ENCODE measurements at places on chromosomes 5 and 9. TPM values are rescaled to one million over a fixed set of nuclear protein-coding genes. Genes with fewer than 3 reads are reported as not detected.

DIPK1B gene
- 177 TPM for total RNA-seq

PALM2AKAP2 gene
- under 0.01 TPM for total RNA-seq

PCDHA3 gene
- 0.18 TPM for total RNA-seq

FAM163B gene
- not detected for total RNA-seq

BTNL8 gene
- total RNA-seq, result not detected

NDUFB6 gene
- 41.7 TPM for total RNA-seq

DNA sequence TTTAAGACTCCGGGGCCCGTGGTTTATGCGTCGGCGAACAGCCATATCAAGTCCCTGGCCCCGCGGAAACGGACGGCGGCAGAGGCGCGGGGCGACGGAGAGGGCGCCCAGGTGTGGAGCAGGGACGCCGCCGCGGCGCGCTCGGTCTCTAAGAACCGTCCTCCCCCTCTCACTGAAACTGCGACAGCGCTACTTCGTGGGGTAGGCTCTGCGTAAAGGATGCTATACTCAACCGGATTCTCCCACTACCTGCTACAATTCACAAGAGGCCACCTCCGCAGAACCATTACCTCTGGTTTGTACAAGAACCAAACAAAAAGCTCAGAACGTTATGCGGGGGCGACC is 404 bp downstream of the MRNIP start:
- DNase-seq, result no peak

DNA sequence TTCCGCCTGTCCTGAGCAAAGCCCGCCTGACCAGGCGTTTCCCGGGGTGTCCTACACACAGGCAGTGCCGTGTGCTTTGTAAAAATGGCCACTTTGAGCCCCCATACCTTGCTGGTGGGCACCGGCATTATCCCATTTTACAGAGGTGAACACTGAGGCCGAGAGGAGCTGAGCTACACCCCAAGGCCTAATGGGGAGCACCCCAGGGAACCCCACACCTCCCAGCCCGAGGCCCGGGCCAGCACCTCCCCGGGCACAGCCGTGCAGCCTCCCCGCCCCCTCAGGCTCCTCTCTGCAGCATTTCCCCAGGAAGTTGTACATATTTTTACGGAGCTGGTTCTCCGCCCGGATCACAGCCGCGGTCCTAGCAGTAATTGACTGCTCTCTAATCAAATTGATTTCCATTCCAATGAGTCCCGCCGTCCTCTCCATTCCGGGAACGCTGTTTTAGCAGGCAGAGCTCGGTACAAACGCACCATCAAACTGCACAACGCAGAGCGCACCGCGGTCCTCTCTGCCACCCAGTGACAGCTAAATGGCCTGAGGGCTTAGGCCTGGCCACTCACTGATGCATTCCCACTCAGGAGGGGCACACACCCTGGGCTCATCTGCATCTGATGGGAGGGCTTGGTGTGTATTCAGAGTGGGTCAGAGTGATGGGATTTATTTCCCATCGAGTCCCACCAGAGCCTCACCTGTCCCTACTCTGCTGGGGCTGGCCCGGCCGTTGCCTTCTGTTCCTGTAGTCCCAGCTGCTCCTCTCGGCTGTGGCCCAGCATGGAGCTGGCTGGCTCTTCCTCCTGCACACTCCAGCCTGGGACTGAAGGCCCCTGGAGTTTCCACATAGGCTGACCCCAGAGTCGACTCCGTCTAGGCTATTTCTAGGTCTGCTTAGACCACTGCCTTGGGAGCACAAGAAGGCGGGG is 36.2 kb upstream of the UBAC1 start:
- no peak for DNase-seq

DNA sequence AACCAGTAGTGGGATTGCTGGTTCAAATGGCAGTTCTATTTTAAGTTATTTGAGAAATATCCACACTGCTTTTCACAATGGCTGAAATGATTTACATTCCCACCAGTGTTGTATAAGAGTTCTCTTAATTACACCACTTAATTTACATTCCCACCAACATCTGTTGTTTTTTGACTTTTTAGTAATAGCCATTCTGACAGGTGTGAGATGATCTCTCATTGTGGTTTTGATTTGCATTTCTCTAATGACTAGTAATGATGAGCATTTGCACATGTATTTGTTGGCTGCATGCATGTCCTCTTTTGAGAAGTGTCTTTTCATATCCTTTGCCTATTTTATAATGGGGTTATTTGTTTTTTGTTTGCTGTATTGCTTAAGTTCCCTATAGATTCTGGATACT is 688.3 kb downstream of the PRR16 start:
- no peak for DNase-seq

DNA sequence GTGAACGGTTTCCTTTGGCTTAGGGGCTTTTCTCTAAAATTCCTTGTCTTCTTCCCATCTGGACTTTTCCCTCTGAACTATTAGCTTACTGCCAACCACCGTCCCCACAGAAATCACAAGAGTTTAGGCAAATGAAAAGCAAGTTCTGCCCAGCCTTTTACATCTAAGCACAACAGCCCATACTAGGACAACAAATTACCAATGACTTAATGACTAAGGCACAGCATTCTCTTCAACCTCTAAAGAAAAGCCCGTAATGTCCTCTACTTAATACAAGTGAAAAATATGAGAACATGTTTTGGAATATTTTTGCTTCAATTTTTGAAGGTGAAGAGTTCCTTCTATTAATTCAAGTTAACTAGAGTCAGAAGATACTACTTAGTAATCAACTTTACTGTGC is 1.2 kb downstream of the ZBTB5 start:
- DNase-seq, result no peak

- no peak for DNase-seq
Measured at GRCh38 chr5:149795360-149795759, 65.2 kb downstream of the PPARGC1B start.

GRCh38 chr5:130402906-130403305 is 498.6 kb downstream of the CHSY3 start:
- DNase-seq, result no peak

- DNase-seq, result no peak
Measured at GRCh38 chr9:133702798-133703590, 35.2 kb downstream of the SARDH start.

- no peak for DNase-seq
Measured at GRCh38 chr9:130414910-130415746, 29.6 kb upstream of the ASS1 start.

DNA sequence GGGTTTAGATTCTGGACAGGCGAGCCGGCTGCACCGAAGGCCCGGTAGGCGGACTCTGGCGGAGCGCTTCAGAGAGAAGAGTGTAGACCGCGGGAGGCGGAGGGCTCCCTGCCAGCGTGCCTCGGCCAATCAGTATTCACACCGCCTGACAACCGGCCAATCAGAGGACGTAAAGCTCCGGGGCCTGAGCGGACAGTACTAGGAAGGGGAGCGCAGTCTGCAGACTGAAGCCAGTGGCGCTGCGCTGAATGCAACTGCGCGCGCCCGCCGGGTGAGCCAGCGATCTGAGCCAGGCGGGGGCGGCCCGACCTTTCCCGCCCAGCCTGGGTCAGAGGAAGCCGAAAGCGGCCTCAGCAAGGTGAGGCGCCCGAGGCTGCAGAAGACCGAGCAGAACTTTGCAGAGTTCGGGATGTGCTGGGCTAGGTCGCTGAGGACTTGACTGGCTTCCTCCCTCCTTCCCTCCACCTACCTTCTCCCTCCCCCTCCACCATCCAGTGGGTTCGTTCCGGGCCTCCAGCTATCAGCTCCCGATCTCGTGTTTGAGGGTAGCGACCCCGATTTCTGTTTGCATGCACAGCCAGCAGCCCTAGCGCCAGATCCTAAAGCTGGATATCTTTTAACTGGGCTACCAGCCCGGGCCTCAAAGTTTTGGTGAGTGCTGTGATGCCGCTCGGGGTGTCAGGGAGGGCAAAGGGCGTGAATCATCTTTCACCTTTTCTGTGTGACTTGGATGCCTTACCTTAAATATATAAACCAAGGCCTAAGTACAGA is at the start of gene DMRT2:
DMRT2 (plus strand) TSS at position 233 of the 771 bp plus-strand sequence. CDS start 1,257 bp downstream, outside the sequence.
- DNase-seq, result peak; percentile 10

DNA sequence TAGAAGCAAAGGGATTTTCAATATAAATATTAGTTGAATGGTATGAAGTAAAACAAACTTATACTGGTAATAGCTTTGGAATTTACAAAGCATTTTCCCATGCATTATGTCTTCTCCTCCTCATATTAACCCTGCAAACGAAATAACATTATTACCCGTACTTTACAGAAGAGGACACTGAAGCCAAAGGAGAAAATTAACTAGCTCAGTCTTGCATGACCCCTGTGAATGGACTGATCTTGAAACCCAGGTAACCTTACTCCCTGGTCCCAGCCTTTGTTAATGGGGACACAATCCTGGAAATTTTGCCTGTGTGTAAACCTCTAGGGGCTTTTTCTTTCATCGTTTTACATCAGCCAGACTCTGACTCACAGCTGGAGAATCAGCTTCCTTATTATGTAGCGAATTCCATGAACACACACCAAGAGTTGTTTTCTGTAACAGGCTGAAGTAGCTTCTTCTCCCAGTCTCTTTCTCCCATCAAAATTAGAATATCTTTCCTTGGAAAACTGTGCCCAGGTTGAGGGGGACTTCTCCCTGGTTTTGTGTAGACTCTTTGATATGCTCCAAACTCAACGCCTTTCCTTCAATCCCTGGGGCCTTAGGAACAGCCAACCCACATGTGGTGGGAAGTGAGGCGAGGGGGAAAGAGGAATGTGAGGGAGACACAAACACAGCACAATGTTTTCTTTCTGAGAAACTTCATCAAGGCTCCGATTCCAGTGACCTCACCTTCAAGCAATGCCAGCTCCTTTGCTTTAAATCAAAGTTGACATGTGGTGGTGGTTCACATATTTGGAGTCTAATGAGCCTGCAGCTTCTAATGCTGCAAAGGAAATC is 480.9 kb upstream of the PAPPA start:
- no peak for DNase-seq

GRCh38 chr9:125240649-125240999 is 519 bp downstream of the HSPA5 start:
- no peak for DNase-seq

- no peak for DNase-seq
Measured at GRCh38 chr5:41156739-41157138, 56.6 kb downstream of the C6 start.

DNA sequence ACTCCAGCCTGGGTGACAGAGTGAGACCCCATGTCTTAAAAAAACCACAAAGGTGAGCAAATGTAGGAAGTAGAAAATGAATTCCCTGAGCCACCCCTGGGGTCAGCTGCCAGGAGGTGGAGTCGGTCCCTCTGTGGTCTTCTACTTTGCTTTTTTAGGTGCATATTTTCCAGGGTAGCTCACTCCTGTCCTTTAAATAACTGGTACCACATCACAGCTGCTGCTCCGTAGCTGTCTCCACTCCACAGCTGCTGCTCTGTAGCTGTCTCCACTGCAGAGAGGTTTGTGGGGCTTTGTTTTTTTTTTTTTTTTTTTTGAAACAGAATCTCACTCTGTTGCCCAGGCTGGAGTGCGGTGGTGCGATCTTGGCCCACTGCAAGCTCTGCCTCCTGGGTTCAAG is 8.9 kb downstream of the WDR5 start:
- no peak for DNase-seq

DNA sequence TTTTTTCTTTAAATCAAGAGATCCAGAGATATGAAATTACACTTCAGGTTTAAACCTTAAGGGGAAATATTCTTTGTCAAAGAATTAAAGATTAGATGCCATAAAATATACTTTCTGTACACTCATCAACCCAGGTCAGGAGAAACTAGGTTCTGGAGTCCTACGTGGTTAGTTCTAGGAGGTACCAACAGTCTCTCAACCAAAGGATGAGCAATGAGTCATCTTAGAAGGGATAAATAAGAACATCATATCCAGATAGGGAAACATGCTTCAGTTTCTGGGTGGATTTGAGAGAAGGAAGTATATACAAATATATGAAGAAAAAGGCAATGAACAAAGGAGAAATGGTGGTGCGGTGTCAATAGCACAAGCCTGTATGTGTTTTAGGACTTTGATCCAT is 98.2 kb downstream of the CSNK1G3 start:
- DNase-seq, result no peak
